ENCODE measurements at places on chromosomes 1 and 21.

DNA sequence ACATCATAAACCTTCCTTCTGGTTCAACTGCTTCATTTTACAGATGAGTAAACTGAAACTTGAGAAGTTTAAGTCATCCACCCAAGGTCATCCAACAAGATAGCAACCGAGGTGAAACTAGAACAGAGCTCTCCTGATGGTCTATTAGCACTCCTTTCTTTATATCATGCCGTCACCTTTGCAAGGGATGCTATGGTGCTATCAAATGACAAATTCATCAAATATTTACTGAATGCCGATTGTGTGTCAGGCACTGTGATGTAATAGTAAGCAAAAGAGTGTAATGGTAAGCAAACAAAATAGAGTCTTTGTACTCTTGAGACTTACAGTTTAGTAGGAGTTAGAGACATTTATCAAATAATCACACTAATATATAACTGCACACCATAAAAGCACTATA is 14.0 kb upstream of the SGIP1 start:
- DNase-seq, result no peak

GRCh38 chr1:162672622-162673260 is 40.5 kb downstream of the DDR2 start:
- DNase-seq, result no peak

DNA sequence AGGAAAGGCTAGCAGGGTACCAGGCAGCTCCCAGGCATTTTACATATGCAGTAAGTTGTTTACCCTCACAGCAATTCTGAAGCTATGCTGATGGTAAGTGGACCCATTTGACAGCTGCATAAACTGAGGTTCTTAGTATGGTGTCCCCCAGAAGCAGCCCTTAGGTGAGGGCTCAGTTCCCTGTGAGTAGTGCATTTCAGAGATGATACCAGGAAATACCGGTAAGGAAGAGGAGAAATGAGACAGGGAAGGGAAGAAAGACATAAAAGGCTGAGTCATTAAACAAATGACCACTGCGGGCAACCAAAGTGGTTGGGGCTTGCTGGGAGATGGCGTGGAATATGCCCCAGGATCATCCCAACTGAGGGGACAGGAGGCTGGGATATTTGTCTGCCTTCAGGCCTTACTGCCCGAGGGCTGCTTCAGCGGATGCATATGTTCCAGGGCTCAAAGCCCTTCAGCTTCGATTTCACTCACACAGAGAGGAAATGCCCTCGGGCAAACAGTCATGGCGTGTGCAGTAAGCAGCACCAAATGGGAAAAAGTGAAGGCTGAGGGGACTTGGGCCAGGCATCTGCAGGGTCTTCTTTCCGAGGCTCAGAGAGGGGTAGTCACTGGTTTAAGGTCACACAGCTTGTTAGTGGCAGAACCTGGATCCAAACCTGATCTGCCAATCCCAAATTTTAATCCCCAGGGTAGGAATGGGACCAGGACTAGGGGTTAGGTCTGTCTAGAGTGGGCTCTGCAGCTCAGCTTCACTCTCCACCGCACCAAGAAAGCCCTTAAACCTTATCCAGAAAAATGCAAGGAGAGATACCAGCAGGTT is 133.7 kb upstream of the RUNX3 start:
- DNase-seq, result no peak

DNA sequence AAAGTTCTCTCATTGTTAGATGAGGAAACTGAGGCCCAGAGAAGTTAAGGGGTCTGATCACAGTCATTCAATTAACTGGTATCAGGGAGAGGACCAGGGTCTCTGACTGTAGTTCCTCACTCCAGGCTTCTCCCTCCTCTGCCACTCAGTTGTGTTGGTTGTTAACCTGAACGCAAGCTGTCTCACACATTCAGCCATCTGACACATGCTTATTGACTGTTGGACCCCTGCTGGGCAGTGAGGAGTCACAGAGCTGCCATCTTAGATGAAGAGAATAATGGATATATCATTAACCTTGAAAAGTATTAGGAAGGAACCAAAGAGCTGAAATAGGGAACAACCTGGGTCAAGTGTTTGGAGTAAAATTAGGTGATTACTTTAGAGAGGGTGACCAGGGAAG is 194.8 kb downstream of the ZZZ3 start:
- no peak for DNase-seq

GRCh38 chr1:84960371-84960770 is 36.5 kb downstream of the MCOLN2 start:
- DNase-seq, result no peak

DNA sequence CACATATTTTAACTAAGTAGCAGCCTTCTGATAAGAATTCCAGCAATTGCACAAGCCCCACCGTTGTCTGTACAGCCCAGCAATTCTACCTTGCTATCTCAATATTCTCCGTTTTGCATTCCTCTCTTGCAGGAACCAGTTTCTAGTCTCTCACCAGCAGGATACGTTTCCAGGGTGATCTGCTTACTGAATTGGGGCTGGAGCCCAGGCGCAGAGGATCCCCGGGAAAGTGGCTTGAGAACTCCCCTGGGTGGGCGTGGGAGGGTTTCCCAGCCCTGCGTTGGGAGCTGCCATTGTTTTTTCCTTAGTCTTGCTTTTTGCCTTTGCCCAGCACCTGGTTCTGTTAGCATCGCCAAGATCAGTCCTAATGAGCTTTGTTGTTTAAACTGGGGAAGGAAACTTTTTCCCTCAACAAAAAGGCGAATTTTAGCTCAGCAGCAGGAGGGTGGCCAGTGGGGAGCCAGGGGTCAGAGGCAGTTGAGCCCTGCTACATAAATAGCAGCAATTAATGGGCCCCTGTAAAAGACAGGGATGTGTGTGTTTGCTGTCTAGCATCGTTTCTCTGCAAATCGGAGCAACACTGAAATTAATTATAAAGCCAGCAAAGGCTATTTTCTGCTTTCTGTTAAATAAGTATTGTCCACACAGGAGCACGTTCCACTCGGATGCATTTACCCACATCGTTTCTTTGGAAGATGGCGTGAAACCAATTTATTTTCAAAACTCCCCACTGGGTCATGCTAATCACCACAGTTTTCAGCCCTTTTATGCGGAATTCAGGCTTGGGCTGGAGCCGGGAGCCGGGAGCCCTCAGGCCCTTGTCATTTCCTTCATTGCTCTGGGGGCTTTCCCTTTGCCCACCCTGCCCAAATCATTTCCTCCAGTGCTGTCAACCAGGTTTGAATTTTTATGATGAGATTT is 36.6 kb downstream of the HUNK start:
- no peak for DNase-seq

DNA sequence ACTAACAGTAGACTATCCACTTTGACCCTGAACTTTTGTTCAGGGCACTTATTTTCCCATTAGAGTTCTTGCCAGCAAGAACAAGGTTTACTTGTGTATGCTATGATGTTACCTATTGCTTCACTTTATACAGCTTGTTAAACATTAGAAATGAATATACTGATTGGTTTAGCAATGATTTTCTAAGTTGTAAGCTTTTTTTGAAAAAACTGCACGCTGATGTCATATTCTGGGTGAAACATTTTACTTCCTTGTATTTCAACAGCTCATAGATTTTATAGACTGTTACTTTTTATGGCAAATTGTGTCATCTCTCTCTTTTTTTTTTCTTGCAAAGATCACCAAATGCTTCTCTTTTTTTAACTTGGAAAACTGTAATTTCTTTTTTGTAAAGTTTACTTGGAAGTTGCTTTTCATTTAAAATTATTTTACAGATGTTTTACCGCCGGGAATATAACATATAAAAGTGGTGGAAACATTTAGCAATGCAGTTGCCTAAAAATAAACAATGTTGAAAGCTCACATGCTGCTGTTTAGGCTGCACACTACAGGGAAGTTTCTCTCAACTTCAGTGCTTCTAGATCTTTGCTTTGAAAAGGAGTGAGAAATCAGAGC is 215.3 kb upstream of the NFIA start:
- DNase-seq, result no peak

DNA sequence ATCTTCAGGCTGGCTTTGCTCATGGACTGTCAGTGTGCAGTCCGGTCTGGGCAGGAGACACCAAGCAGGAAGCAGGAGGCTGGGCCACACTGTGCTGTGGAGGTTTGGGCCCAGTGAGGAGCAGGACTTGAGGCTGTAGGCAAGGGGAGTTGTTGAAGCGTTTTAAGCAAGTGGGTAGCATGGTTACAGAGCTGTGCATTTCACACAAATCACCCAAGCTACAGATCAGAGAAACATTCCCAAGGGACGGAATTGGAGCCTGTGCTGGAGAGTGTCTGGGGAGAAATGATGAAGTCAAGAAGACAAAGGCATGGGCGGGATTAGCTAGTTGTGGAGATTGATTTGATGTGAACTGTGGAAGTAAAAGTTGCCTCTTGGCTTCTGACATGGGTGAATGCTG is 60.9 kb downstream of the KIF21B start:
- DNase-seq, result no peak

DNA sequence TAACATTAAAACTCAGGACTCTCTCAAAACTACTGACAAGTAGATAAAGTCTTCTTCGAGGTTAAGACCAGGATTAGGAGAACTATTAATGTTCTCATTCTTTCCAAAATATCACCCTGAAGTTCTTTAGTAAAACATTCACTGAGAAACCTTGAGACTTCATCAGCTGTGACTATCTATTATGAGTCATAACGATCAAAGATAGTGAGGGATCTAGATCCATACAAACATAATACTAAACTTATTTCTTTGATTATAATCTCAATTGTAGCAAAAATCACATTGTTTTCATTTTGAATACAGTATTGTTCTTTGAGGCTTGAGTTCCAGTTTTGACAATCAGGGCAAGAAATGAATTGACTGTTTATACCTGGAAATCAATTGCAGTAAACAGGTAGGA is 11.1 kb downstream of the PYHIN1 start:
- no peak for DNase-seq

GRCh38 chr1:145711213-145711651 is 4.1 kb upstream of the PDZK1 start:
- no peak for DNase-seq

- no peak for DNase-seq
These were observed 2.1 kb downstream of the IFI6 start for GRCh38 chr1:27669876-27670275.

DNA sequence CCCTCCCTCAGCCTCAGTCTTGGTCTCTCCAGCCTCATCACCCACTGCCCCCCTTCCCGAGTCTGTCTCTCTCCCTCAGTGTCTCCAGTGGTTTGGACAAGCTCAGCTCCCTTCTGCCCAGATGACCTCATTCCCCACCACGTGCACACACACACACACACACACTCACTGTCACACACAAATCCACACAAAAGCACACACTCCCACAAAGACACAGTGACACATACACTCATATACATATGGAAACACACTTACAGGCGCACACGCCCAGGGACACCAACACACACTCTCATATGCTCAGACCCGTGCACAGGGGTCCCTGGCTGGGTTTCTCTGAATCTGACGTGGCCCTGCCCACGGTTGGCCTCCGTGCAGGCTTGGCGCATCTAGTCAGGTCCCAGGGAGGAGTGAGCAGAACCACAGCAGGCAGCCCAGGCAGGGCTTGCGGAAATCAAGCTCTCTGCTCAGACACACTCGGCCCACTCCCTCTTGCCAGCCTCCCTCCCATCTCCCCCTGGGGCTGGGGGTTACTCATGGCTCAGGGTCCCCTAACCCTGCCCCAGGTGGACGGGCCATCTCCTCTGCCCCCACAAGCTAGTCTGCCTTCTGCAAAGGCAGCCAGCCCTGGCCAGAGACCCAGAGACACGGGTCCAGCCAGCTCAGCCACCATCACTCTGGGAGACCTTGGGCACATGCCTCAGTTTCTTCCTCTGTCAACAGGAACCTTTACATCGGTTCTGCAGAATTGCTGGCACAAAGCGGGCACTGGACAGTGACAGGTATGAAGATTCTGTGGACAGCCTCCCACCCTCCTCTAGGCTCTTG is 38.5 kb upstream of the FAM131C start:
- no peak for DNase-seq

DNA sequence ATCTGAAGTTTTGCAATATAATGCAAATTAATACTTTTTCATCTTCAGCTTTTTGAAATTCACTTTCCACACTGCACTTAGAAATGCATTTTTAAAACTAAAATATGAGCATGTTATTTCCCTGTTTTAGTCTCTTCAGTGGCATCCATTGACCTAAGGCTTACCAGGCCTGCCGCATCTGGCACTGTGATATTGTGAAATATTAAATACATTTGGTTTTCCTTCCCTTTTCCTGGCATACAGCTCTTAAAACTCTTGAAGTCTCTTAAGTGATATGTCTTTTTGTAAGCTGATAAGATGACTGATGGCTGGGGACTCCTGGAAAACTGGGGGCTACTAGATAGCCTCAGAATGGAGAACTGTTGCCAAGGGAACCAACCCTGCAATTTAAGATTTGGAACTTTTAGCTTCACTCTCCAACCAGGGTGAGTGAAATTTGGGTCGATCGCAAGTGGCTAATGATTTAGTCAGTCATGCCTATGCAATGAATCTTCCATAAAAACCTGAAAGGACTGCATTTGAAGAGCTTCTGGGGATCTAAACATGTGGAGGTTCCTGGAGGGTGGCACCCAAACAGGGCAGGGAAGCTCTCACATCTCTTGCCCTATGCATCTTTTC is 75.5 kb upstream of the PDC start:
- DNase-seq, result no peak

- no peak for DNase-seq
These were observed 26.5 kb upstream of the AVPR1B start for GRCh38 chr1:206143537-206144172.

- DNase-seq, result no peak
These were observed 67.8 kb downstream of the LPAR3 start for GRCh38 chr1:84825161-84825560.

DNA sequence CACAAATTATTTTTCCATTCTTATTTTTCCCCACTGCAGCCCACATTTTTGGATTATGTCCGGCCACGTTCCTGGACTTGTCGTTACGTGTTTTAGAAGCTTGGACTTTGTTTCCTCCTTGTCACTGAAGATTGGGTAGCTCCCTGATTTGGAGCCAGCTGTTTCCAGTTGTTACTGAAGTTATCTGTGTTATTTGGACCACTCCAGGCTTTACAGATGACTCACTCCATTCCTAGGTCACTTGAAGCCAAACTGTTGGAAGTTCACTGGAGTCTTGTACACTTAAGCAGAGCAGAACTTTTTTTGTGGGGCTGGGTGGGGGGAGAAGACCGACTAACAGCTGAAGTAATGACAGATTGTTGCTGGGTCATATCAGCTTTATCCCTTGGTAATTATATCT is 12.2 kb upstream of the AXDND1 start:
- no peak for DNase-seq

DNA sequence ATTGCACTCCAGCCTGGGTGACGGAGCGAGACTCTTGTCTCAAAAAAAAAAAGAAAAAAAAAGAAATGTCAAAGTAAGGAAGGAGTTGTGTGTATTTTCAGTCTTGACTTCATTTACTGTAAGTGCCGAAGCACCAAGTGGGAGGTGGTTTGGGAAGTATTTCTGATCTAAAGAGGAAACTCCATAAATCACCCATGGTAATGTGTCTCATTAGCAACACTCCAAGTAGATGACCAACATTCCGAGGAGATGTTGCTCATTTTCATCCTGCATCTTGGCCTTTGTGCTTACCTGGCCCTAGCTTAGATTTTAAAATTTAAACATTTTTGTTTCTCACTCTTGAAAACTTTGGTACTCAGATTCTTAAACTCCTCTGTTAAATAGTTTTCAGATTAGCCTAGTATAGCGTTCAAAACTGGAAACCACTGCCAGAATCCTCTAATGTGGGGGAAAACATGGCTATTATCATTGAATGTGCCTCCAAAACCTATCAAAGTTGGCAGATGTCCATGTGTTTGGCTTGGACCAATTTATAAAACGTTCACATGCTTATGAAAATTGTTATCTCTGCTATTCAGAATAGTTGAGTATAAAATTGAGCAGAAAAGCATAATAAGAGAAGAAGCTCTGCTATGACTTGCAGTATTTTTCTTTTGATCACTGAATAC is 110.4 kb downstream of the NFIA start:
- DNase-seq, result no peak
